Peyer's patch (tissue), 4 donors: ENCODE measurements at places on chromosomes 2 and 18. TPM values are rescaled to one million over a fixed set of nuclear protein-coding genes. Genes with fewer than 3 reads are reported as not detected.

GRCh38 chr18:38301621-38302020 is 736.0 kb upstream of the CELF4 start:
- no peak for DNase-seq

GRCh38 chr2:216923706-216924105 is 63.8 kb upstream of the TNP1 start:
- DNase-seq, result no peak

- DNase-seq, result no peak
Observed at GRCh38 chr2:14633461-14634181, 1.1 kb downstream of the LRATD1 start.

- no peak for DNase-seq
Observed at GRCh38 chr18:63970809-63971205, 926 bp downstream of the SERPINB8 start.

DNA sequence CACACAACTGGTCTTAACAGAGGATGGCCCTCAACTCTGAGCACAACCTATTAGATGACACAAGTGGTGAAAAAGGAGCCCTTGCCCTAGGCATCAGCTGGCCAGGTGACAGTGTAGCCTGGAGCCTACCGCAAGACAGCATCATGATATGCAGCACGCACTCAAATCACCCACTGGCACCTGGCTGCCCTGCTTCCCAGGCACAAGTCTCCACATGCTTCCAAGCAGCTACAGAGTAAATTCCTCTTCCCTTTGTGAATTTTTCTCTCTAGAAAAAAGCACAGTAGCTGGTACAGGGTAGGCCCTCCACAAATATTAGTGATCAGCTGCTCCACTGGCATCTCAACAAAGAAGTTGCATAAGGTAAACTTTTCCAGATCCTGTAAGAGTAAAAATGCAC is 6.0 kb downstream of the FBXO15 start:
- no peak for DNase-seq

- DNase-seq, result no peak
Observed at GRCh38 chr2:19609266-19609665, 250.8 kb upstream of the OSR1 start.

GRCh38 chr2:45483997-45484396 is 127.1 kb downstream of the SRBD1 start:
- no peak for DNase-seq

GRCh38 chr2:108625828-108626195 is 91.5 kb downstream of the LIMS1 start:
- no peak for DNase-seq

- no peak for DNase-seq
Observed at GRCh38 chr18:49031511-49032188, 80.9 kb upstream of the SMAD7 start.

DNA sequence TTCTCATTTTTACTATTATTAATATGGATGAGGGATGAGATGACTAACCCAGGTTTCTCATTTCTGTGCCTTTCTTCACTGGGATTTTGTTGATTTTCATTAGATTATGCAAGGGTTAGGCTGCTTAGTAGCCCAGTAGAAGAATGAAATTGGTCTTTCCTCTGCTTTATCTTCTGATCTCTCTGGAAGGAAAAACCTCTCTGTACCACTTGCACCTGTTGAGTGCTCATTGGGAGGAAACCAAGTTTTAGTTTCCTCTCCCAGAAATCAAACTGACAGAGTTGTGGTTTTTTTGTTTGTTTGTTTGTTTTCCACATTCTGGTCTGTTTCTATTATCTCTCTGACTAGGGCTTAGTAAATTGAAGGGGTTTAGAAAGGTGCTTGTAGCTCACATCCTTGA is 60.8 kb downstream of the KIAA1328 start:
- DNase-seq, result no peak

DNA sequence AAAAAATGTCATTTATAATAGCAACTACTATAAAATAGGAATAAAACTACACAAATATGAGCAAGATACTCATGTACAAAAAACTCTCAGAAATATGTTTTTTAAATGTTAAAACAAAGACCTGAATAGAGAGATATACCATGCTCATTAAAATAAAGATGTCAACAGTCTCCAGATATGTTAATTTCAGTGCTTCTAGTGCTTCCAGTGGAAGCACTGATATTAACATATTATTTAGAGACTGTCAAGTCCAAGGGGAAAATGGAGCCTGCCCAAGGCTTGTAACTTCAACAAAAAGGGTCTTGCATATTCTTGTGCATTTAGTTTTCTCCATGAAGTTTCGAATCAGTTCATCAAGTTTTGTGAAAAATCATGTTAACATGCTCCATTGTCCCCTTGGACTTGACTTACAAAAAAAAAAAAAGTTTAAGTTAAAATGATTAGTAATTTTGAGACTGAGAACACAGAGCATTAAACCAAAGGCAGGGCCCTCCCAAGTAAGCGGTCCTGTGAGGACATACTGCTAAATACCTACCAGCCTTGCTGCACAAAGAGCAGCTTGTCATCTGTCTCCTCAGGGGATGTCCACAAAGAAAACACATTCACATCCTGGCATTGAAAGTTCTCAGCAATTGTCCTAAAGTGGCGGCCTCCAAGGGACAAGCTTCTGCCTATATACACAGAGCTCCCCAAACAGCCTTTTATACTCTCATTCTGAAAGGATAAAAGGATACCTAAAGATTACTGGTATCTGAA is 501.9 kb upstream of the CHAC2 start:
- no peak for DNase-seq

DNA sequence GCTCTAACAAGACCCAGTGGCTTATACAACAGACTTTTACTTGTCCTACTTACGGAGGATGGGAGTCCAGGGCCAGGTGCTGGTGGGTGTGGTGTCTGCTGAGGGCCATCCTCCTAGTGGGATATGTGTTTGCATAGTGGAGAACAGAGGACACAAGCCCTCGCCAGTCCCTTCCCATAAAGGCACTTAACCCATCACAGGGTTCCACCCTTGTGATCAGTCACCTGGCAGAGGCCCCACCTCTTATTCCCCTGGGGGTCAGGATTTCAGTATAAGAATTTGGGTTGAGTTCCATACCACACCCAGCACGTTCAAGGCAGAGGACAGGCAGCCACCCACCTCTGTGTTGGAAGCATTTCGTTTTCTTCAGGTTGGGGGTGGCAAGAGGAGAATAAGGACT is 259.0 kb downstream of the AGAP1 start:
- no peak for DNase-seq

DNA sequence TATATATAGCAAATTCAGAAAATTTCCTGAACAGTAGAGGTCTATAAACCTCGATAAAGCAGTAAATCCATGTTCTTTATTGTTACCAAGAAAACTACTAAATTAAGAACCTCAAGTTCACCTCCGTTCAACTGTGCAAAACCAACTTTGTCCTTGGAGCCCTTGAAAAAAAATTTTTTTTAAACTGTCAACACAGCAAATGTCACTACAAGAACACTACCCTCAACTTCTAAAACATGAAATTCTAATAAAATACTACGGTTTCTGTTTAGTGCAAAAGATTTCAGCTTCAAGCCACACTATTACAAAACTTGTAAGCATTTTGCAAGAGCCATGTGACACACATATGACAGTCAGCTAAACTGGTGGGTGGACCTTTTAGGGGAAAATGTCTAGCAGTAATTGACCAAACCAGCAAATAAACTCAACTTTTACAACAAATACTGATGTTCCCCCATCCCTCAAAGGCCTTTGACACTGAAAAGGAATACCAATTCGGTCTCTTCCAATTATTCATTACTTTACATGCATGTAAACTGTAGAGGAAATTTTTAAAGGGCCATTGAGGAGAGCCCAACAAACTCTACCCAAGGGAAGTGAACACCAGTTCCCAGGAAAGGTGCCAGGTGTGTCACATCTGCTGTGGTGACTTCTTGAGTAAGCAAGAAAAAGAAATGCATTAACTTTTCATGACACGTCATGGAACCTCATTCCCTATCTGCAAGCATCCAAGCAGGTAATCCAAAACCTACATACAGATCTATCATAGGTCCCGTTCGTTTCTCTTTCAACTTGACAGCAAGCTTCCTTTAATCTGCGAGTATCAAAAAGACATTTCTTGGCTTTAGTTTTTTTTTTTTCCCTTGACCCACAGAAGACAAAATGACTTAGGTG is 1.4 kb downstream of the RAB1A start:
- DNase-seq, result no peak

DNA sequence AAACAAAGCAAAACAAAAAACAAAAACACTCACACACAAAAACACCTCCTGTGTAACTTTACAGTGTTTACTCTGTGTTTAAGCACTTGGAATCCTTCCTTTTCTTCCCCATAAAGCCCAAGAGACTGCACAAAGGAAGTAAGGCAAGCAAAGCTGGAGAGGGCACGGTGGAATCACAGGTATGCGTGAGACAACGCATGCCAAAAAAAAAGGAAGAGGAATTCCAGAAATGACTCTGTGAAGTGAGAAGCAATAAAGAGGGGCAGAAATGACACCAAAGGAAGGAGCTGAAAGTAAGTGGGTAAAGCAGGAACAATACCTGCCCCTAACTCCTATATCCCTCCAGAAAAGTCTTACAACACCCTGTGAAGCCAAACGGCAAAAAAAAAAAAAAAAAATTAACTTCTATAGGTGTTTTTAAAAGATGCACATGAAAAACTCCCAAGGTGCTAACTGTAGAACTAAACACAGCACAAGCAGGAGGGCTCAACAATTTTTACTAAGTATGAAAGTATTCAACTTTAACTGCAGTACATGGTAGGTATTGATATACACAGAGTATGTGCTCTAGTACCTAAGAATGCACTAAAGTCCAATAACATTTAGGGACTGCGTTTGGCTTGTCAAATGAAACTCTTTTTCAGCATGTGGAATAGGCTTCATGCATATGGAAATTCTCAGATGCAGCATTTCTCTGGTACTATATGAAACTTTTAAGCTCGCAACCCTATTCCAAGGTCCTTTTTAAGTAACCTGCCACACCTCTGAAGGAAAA is 9.1 kb downstream of the RND3 start:
- DNase-seq, result no peak

DNA sequence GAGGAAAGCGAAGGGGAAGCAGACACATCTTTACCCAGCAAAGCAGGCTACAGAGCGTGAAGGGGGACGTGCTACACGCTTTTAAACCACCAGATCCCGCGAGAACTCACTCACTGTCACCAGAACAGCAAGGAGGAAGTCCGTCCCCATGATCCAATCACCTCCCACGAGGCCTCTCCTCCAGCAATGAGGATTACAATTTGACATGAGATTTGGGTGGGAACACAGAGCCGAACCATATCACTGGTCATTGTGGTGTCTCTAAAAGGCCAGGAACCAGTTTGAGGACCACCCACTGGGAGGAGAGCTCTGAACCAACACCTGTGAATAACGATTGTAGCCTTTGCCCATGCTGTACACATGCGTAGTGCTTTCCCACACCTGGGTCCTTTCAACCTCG is 116.6 kb upstream of the FAM136A start:
- DNase-seq, result no peak

- no peak for DNase-seq
Observed at GRCh38 chr2:20515290-20516220, 68.7 kb downstream of the RHOB start.

DNA sequence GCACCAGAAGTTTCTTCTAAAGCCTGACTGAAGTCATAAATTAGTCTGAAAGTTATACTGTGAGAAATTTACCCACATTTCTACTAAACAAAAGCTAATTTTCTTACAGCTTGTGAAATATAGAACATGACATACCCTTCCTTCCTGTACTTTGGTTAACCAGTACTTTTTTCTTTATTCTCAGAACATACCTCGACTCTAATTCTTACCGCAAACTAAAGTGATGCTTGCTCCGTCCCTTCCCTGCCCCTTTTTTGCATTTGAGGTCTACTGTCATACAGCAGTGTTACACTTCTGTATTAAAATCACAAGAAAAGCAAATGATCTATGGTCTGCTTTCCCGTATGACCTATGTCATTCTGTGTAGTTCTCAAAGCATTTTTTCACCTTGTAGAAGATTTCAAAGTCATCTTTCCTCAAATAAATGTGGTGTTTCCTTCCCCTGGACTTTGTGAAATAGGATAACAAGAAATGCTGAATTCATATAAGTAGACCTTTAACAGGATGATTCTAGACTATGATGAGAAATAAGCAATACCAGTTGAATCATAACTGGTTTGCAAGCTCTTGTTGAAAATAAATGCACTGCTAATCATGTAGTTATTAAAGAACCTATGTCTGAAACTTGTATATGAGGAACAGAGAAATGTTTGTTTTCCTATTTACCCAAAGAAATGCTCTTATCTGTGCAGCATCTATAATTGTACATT is 30.4 kb downstream of the CYTIP start:
- no peak for DNase-seq

DNA sequence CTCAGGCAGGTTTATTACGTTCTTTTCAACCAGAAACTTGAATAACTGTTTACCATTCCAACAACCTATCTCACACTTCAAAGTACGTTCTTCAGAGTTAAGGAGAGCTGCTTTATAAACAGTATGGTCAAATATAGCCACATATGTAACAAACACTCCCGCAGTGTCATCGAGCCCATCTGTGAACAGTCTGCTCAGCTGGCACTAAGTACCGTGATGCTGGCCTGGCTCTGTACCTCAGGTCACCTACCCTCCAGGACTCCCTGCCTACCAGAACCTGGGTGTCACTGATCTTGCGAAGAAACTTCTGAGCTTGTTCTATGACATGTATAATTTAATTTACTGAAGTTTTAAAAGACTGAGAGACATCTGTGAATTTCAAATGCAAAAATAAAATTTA is 71.4 kb downstream of the SEPTIN10 start:
- DNase-seq, result no peak

DNA sequence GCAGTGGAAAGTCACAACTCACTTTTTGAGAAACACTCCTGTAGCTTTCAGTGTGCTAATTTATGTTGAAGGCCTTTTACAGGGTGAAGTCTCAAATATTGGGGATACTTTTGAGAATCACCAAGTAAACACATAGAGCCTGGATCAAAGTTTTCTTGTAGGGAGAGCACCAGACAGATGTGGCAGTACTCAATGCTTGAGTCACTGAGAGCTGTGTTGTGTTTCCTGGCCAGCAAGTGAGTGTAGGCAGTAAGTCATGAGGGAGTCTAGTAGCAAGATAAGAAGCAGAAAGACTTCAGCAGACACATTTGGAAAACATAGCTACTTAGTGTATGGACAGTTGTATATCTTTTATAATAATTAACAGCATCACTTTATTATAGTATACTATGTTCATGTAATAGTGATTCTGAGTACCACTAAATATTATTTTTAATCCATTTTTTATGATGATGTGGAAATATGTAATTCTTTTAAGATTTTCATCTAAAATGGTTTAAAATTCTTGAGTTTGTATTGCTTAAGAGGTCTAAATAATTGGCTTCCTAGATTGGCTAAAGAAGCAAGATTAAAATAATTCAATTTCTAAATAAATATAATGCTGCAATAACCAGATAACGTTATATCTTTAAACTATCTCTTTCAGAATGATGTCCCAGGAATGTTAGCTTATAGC is 12.8 kb downstream of the PSMD1 start:
- DNase-seq, result no peak

- DNase-seq, result no peak
Observed at GRCh38 chr18:37967261-37967660, 401.7 kb upstream of the CELF4 start.

The C1D gene
- 12.1 TPM for total RNA-seq

The ARHGEF33 gene
- 1.3 TPM for total RNA-seq

The NYAP2 gene
- total RNA-seq, result not detected

The POTEC gene
- not detected for total RNA-seq

The EVX2 gene
- total RNA-seq, result not detected

The AOX1 gene
- total RNA-seq, result 36.3 TPM

The NLRC4 gene
- total RNA-seq, result not detected

The LBH gene
- 12.7 TPM for total RNA-seq

The DSG2 gene
- 19.8 TPM for total RNA-seq
